ENCODE measurements at places on chromosomes 2 and 18. TPM values are rescaled to one million over a fixed set of nuclear protein-coding genes. Genes with fewer than 3 reads are reported as not detected.

- no peak for DNase-seq
Measured at GRCh38 chr2:18610090-18610489, 20.7 kb upstream of the NT5C1B start.

- DNase-seq: no peak
Measured at GRCh38 chr2:27296481-27296880, 11.8 kb downstream of the UCN start.

- DNase-seq: peak; percentile 75
Measured at GRCh38 chr18:77008576-77009315, 123.8 kb downstream of the MBP start.

GRCh38 chr2:136070913-136071312, 47.0 kb downstream of the CXCR4 start:
- DNase-seq: no peak

Gene CAPN14
- total RNA-seq: 0.26 TPM

DNA sequence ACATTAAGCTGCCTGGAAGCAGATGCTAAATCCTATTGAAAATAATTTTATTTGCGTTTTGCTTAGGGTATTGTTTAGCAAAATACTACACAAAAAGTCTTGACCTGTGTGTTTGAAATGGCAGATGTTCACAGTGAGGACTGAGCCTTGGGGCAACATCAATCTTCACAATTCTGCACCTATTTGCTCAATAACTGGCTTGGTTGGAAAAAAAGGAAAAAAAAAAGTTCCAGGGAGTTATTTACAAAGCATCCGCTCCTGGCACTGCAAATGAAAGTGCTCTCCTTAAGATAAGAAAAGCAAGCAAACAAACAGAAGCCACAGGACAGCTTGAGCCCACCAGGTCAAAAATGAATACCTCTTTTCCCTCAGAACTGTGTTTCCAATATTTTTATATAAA, 77.7 kb downstream of the MAP2 start:
- no peak for DNase-seq

GRCh38 chr18:34370704-34371395, 146.1 kb upstream of the NOL4 start:
- no peak for DNase-seq

Gene MCEE
- 15.6 TPM for total RNA-seq

- DNase-seq: no peak
Measured at GRCh38 chr2:58146707-58147106, 94.4 kb downstream of the FANCL start.

Gene IRS1
- total RNA-seq: 13.3 TPM

Gene CXCR4
- total RNA-seq: 54.9 TPM

Gene REG3G
- not detected for total RNA-seq

GRCh38 chr2:116511426-116511825, 1303.1 kb upstream of the DDX18 start:
- DNase-seq: no peak

- no peak for DNase-seq
Measured at GRCh38 chr18:73636355-73636754, 511.3 kb downstream of the FBXO15 start.

Gene DCC
- 1.1 TPM for total RNA-seq

GRCh38 chr2:146287281-146287680, 1557.5 kb upstream of the ACVR2A start:
- no peak for DNase-seq

Gene ASNSD1
- total RNA-seq: 37.0 TPM

- DNase-seq: no peak
Measured at GRCh38 chr2:55364189-55365055, 55.2 kb downstream of the CCDC88A start.

- no peak for DNase-seq
Measured at GRCh38 chr18:28766027-28766426, 589.1 kb upstream of the CDH2 start.

Gene WNT6
- not detected for total RNA-seq

GRCh38 chr2:155382776-155383175, 684.3 kb downstream of the KCNJ3 start:
- no peak for DNase-seq

DNA sequence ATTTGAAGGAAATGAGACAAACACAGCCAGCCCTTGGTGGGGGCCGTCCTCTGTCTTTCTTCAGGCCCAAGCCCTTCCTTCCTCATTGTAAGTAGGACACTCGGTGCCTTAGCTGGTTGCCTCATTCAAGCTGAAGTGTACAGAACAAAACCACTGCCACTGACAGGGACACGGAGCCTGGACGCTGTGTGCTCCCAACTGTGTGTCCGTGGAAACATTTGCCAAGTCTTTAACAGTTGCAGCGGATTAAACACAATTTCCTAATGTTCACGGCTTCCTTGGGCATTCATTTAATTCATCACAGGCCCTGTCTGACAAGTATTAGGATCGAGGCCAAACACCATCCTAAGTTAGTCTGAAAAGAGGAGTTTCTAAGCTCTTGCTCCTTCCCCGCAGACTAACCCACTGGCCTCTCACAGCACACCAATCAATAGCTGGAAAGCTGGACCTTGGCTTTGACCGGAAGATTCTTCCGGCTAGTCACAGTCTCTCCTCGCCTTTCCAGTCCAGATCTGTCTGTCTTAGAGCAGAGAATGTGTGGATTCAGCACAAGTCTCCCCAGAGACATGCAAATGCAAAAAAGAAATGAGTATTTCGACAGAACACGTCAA, 68.7 kb upstream of the ACSL3 start:
- peak; percentile 42 for DNase-seq

- peak; percentile 52 for DNase-seq
Measured at GRCh38 chr2:130371723-130372054, 15.8 kb downstream of the PTPN18 start.

Gene GKN1
- total RNA-seq: not detected

Gene PDCD1
- total RNA-seq: 1.1 TPM

GRCh38 chr2:59888015-59888414, 665.4 kb downstream of the BCL11A start:
- DNase-seq: no peak

DNA sequence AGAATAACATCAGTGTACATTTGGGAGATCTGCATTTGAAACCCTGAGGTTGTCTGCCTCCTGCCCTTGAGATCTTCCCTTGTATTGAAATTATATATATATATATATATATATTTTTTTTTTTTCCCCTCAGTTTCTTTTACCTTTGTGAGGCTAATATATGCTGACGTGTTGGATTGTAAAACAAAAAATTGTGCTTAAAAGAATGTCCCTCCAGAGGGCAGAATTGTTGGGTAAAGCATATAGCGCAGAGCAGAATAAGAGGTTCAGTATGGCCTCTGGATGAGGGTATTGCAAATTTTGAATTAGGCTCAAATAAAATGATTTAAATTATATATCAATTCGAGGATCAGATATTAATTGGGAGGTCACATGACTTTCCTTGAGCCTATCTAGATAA, 12.4 kb downstream of the NABP1 start:
- no peak for DNase-seq
